ENCODE measurements at places on chromosomes 12 and 14. TPM values are rescaled to one million over a fixed set of nuclear protein-coding genes. Genes with fewer than 3 reads are reported as not detected.

DNA sequence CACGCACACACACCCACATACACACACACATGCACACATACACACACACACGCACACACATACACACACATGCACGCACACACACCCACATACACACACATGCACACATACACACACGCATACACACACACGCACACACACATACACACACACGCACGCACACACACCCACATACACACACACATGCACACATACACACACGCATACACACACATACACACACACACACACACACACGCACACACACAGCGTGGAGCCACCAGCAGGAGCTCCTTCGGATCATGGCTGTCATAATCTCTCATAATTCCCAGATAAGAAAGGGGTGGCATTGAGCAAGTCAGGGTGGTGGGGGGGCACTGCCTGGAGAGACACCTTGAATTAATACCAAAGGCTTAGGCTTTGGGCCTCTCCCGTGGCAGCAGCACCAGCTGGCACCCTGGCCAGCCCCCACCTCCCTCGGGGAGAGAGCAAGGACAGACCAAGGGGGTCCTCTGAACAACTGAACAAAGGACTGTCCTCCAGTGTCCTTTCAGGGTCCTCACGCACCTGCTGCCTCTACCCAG lies 21.9 kb downstream of the ANO2 start:
- DNase-seq: no peak

The KRT77 gene
- total RNA-seq: not detected

The FGD4 gene
- 75.6 TPM for total RNA-seq

DNA sequence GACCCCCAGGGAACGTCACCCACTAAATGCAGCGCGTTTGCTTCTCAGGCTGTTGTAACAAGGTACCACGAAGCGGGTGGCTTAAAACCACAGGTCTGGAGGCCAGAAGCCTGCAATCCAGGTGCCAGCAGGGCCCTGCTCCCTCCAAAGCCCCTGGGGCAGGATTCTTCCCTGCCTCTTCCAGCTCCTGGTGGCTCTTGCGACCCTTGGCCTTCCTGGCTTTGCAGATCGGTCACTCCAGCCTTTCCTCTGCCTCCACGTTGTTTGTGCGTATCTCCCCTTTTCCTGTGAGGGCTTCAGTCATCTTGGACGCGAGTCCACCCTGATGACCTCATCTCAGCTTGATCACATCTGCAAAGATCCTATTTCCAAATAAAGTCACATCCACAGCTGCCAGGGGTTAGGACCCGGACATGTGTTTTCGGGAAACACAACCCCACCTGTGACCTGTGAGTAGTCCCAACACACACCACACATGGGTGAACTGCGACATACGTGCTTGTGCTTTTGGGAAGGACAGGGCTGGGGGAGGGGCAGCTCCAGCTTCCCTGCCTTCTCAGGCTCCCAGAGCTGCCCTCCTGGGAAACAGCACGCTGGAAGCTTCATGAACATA lies 114.5 kb upstream of the NCOR2 start:
- DNase-seq: no peak
